ENCODE measurements at places on chromosomes 5 and 9.

- no peak for DNase-seq
These were observed 635.4 kb downstream of the NR2F1-AS1 start for GRCh38 chr5:92945605-92946097.

- no peak for DNase-seq
These were observed 105.2 kb downstream of the ZNF608 start for GRCh38 chr5:124641154-124641792.

DNA sequence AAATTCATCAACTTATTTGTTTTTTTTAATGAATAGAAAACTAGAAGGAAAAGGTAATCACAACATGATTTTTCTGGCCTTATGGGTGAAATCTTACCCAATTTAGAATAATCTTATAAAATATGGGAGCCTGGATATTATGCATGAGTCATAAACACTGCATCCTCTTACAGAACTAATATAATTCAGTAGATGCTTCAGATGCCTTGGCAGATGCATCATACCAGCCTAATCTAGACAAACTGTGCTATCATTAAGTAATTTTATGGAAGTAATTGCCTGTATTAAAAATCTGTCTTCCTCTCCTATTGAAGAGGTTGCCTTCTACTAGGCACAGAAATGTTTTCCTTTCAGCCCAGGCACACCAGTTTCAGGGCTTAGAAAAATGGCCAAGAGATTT, 2384.6 kb upstream of the WWC1 start:
- DNase-seq, result no peak

GRCh38 chr5:142886956-142887355, 116.8 kb downstream of the ARHGAP26 start:
- no peak for DNase-seq

DNA sequence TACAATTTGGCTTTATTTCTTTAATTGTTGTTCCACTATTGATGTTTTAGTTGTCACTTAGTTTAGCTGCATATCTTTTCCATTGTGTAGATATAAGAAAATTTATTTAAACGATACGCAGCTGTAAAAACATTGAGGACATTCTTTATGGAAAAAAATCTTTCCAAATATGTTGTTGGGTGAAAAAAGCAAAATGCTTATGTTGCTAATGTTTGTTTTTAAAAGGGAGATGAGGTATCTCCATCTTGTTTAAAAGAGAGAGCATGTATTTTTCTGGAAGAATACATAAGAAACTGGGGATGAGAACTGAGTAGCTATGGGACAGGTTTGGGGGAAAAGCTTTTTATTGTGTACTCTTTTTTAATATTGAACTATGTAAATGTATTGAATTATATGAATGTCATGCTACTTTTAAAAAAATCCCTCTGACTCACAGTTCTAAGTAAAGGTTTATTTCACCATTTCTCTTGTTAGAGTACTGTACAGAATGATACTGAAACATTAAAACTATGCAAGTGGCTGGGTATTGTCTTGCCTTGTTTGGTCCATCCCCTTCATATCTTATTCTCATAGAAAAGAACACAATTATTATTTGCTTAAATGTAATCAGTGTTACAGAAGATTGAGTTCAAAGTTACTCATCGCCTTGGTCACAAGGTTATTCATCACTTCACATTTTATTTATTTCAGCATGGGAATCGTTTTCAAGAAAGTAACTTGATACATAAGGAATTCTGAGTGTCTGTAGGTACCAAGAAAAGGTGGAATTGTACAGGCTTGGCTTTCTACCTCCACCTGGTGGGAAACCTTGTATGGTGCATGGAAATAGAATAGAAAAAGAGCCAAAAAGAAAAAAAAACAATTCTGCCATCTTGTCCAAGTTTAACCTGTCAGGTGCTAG, 85.8 kb downstream of the RIC1 start:
- DNase-seq, result peak; percentile 32

DNA sequence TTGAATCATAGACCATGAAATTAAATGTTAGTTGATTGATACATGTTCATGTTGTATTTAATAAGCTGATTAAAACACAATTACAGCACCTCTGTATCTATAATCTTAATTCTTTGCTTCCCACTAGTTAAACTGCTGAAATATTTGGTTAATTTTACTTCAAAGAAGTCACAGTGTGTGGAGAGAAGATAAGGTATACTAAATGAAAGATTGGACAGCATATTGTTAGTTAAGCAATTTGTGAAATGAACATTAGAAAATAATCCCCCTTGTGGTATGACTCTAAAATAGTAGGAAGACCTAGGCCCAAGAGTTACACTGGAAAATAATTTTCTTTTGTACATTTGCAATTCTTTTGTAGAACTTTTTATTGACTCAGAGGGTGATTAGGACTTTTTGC, 30.3 kb downstream of the MAN2A1 start:
- DNase-seq, result no peak

All from KBM-7 (cell line).